ENCODE measurements at places on chromosomes 5 and 9. TPM values are rescaled to one million over a fixed set of nuclear protein-coding genes. Genes with fewer than 3 reads are reported as not detected.

The FBP2 gene
- total RNA-seq: not detected

The NPR3 gene
- 2.0 TPM for total RNA-seq

The NKD2 gene
- not detected for total RNA-seq

The IL4 gene
- total RNA-seq: not detected

The RC3H2 gene
- 41.6 TPM for total RNA-seq

The HAVCR2 gene
- 10.8 TPM for total RNA-seq

The HTR1A gene
- total RNA-seq: not detected

The CTNND2 gene
- total RNA-seq: not detected

The TAF1L gene
- not detected for total RNA-seq

- peak within 1 kb of the TSS; percentile 100 for H3K27ac ChIP-seq
- no peaks in the 10 kb centered on the region for H3K36me3 ChIP-seq
- peak within 1 kb of the TSS; percentile 68 for H3K4me3 ChIP-seq
- H3K4me1 ChIP-seq: no peaks in the 10 kb centered on the region
- peak; percentile 87 for DNase-seq
Observed at GRCh38 chr5:81971712-81972491, at the start of gene ATG10. Gene ATG10 (plus strand): TSS chr5:81972023. CDS start chr5:81987571, 15,548 bp downstream.

GRCh38 chr9:80866576-80867227, 822.6 kb downstream of the TLE1 start:
- no peak for DNase-seq
- H3K4me1 ChIP-seq: no peaks in the 10 kb centered on the region
- no peak overlapping the region for H3K4me3 ChIP-seq
- H3K27ac ChIP-seq: no peak overlapping the region
- no peaks in the 10 kb centered on the region for H3K36me3 ChIP-seq
- H3K27me3 ChIP-seq: no peaks in the 10 kb centered on the region

GRCh38 chr5:141478321-141478945, 2.7 kb downstream of the PCDHGC3 start:
- no peak overlapping the region for H3K27ac ChIP-seq
- no peaks in the 10 kb centered on the region for H3K27me3 ChIP-seq
- DNase-seq: peak; percentile 87
- H3K4me3 ChIP-seq: peak overlapping the region; percentile 78

- no peak for DNase-seq
- H3K4me1 ChIP-seq: no peaks in the 10 kb centered on the region
- no peaks in the 10 kb centered on the region for H3K27me3 ChIP-seq
- H3K36me3 ChIP-seq: no peaks in the 10 kb centered on the region
- no peak overlapping the region for H3K4me3 ChIP-seq
- H3K27ac ChIP-seq: no peak overlapping the region
Observed at GRCh38 chr5:169121630-169122420, 179.1 kb downstream of the SLIT3 start.

DNA sequence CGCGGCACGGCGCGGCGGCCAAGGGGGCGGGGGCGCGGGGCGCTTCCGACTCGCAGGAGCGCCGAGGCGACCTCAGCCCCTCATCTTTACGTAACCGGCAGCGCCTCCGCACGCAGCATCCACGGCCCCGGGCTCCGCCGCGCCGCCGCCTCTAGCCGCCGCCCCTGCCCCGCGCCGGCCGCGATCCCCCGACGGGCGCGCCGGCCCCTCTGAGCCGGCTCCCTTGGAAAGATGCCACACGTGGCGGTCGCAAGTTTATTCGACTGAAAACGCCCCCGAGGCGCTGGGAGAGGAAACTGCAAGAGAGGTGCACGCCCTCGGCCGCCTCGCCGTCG, 1.0 kb downstream of the KLF9 start:
- peak overlapping the region; percentile 79 for H3K4me3 ChIP-seq
- H3K4me1 ChIP-seq: peaks cover 11% of the 10 kb centered on the region
- no peak for DNase-seq
- no peaks in the 10 kb centered on the region for H3K36me3 ChIP-seq
- peak overlapping the region; percentile 98 for H3K27ac ChIP-seq

DNA sequence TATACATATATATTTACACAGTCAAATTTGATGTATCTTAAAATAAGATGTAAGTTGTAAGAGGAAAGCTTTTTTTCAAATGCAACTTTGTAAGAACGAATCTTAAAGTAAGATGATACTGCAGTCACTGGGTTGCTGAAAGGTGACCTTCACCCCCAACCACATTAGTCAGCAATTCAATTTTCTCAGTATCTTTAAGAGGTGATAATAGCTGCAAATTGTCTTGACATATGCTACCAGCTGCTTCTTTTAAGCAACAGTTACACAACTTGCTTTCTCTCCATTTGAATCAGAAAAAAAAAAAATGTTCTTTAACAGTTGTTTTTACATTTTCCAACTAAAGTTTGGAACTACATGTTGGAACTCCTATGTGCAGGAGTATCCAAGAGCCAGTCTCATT, 246.6 kb upstream of the CCNG1 start:
- no peaks in the 10 kb centered on the region for H3K36me3 ChIP-seq
- no peak for DNase-seq
- H3K27me3 ChIP-seq: no peaks in the 10 kb centered on the region
- no peak overlapping the region for H3K4me3 ChIP-seq
- no peaks in the 10 kb centered on the region for H3K4me1 ChIP-seq

- H3K27me3 ChIP-seq: no peaks in the 10 kb centered on the region
- H3K4me1 ChIP-seq: no peaks in the 10 kb centered on the region
- H3K4me3 ChIP-seq: no peak overlapping the region
- no peak for DNase-seq
Observed at GRCh38 chr9:104958751-104959150, 30.8 kb upstream of the ABCA1 start.

DNA sequence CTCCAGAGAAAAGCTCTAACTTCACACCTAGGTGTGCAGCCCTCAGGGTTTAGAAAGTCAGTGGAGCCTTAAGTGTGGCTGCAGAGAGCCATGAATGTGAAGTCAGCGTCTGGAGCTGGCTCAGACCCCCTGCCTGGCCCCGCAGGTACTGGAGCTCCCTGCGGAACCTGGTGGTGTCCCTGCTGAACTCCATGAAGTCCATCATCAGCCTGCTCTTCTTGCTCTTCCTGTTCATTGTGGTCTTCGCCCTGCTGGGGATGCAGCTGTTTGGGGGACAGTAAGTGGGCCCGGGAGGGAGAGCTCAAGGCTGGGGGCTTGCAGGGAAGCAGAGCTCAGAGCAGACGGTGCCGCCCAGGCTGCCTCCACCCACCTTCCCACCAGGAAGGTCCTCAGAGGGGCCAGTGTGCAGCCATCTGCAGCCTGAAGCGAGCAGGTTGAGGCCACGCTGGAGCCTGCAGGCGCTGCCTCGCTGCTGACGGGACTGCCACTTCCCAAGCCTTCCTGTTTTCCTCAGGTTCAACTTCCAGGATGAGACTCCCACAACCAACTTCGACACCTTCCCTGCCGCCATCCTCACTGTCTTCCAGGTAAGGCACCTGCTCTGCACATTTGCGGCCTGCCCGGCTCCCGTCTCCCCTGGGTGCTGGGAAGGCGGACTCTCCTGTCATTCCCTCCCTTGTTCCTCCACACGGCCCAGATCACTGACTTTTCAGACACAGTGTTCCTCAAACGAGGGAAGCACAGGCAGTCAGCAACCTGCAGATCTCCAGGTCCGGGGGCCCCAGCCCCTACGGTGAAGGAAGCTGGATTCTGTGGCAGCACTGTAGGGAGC, 108.9 kb downstream of the CACNA1B start:
- H3K36me3 ChIP-seq: no peaks in the 10 kb centered on the region
- no peaks in the 10 kb centered on the region for H3K4me1 ChIP-seq
- no peak overlapping the region for H3K27ac ChIP-seq
- no peak overlapping the region for H3K4me3 ChIP-seq
- no peak for DNase-seq

DNA sequence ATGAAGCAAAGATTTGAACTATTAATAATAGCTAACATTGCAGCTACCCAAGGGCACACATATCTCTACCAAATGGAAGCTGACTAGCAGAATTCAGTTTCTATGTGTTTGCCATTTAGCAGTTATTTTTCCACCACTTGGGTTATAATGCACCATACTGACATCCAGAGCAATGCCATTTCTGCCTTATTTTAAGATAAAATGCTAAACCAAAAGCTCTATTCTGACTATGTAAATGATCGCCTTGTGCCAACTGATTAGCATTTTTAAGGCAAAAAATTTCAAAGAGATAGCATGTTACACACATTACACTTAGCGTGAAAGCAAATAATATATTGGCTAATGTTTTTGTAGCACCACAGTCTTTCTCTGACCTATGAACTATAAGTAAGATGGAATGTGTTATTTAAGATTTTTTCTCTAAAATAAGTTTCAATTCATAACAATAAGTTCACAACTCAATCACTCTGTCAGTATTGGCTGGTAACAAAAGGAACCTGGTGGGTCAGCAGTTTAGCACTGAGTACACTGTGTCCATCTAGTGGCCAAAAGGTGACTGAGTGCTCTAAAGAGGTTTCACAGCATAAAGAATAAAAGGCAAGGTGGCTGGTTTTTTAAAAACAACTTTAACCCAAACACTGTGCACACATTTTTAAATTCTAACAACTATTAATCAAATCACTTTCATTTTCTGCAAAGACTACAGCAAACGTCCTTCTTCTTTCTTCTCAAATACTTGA, 443.5 kb downstream of the PDE4D start:
- H3K27ac ChIP-seq: no peak overlapping the region
- no peaks in the 10 kb centered on the region for H3K27me3 ChIP-seq
- no peak for DNase-seq

GRCh38 chr5:9020996-9021395, 524.9 kb downstream of the SEMA5A start:
- no peak overlapping the region for H3K4me3 ChIP-seq
- no peaks in the 10 kb centered on the region for H3K36me3 ChIP-seq
- no peaks in the 10 kb centered on the region for H3K4me1 ChIP-seq
- no peaks in the 10 kb centered on the region for H3K27me3 ChIP-seq
- H3K27ac ChIP-seq: no peak overlapping the region
- no peak for DNase-seq

DNA sequence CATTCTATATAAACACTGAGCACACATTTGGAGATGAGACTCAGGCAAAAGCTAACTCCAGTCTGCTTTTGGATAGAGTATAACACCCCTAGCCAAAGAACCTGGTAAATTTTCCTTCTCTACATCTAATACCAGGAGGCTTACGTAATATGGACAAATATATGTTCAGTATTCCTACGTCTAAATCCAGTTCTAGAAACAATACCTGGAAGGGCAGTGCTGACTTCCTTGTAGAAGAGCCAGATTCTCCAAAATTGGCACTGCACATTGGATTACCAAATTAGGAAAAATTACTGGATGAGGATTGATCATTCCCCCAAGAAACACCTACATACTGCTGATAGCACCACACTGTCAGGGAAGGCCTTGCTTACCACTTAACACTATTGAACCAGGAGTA, 247.4 kb downstream of the SAXO1 start:
- peaks cover 7% of the 10 kb centered on the region for H3K4me1 ChIP-seq
- H3K36me3 ChIP-seq: no peaks in the 10 kb centered on the region
- no peak for DNase-seq
- H3K27me3 ChIP-seq: no peaks in the 10 kb centered on the region

GRCh38 chr9:3240656-3241268, 285.0 kb downstream of the RFX3 start:
- H3K4me3 ChIP-seq: no peak overlapping the region
- DNase-seq: peak; percentile 62
- H3K27me3 ChIP-seq: no peaks in the 10 kb centered on the region
- no peak overlapping the region for H3K27ac ChIP-seq
- no peaks in the 10 kb centered on the region for H3K4me1 ChIP-seq

- no peaks in the 10 kb centered on the region for H3K36me3 ChIP-seq
- no peak overlapping the region for H3K4me3 ChIP-seq
- H3K4me1 ChIP-seq: no peaks in the 10 kb centered on the region
- no peak overlapping the region for H3K27ac ChIP-seq
- no peak for DNase-seq
Observed at GRCh38 chr5:181230551-181230950, 7.5 kb downstream of the TRIM41 start.

GRCh38 chr9:19239955-19240354, 9.5 kb downstream of the DENND4C start:
- no peaks in the 10 kb centered on the region for H3K27me3 ChIP-seq
- no peak overlapping the region for H3K27ac ChIP-seq

DNA sequence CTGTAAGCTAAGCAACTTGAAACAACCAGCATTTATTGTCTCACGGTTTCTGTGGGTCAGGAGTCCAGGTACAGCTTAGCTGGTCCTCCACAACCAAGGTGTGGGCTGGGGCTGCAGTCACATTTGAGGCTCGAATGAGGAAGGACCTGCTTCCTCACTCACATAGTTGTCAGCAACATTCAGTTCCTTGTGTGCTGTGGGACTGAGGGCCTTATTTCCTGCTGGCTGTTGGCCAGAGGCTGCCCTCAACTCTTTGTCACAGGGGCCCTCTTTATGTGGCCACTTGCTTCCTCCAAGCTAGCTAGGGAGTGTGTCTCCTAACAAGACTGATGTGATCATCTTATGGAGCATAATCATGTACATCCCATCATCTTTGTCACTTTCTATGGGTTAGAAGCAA, 29.2 kb upstream of the SEMA4D start:
- H3K4me3 ChIP-seq: no peak overlapping the region
- H3K36me3 ChIP-seq: no peaks in the 10 kb centered on the region
- H3K27me3 ChIP-seq: no peaks in the 10 kb centered on the region
- H3K4me1 ChIP-seq: no peaks in the 10 kb centered on the region
- no peak overlapping the region for H3K27ac ChIP-seq

DNA sequence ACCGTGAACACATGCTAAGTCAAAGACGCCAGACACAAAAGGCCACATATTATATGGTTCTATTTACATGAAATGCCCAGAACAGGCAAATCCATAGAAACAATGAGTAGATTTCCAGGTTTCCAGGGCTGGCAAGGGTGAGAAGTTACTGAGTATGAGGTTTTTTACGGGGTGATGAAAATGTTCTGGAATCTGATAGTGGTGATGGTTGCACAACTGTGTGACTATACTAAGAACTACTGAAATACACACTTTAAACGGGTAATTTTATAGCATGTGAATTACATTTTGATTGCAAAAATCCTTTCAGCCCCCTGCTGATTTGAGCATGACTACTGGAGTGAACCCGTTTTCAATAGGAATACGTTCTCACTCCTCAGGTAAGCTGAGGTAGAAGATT, 46.7 kb upstream of the TBC1D9B start:
- DNase-seq: no peak
- H3K4me3 ChIP-seq: no peak overlapping the region
- no peaks in the 10 kb centered on the region for H3K4me1 ChIP-seq
- no peaks in the 10 kb centered on the region for H3K36me3 ChIP-seq

DNA sequence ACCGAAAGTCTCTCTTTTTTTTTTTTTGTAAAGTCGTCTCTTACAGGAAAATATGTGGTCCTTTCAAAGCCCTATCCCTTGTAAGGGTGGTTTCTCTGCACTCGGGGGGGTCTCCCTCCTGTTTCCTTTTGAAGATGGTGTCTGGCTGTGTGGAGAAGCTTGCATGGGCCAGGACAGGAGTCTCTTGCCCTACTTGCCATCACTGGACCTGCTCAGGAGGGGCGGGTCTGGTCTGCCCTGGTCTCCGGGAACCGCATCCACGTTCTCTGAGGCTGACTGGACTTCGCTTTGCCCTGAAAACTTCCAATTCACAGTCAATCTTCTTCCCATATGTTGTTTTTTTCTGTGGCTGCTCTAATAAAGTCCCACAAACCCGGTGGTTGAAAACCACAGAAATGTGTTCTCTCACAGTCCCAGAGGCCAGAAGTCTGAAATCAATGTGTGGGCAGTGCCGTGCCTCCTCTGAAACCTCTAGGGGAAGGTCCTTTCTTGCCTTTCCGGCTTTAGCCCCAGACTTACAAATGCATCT, 92.9 kb upstream of the IER5L start:
- H3K4me3 ChIP-seq: no peak overlapping the region
- no peaks in the 10 kb centered on the region for H3K36me3 ChIP-seq
- no peaks in the 10 kb centered on the region for H3K27me3 ChIP-seq

Measured in breast epithelium (tissue), 4 donors.